ENCODE measurements at places on chromosomes 11 and 22.

- peaks cover 34% of the 10 kb centered on the region for H3K4me1 ChIP-seq
- no peak overlapping the region for H3K27ac ChIP-seq
- H3K4me3 ChIP-seq: no peak overlapping the region
These were observed 34.4 kb upstream of the SORL1-AS1 start for GRCh38 chr11:121487191-121487590.

DNA sequence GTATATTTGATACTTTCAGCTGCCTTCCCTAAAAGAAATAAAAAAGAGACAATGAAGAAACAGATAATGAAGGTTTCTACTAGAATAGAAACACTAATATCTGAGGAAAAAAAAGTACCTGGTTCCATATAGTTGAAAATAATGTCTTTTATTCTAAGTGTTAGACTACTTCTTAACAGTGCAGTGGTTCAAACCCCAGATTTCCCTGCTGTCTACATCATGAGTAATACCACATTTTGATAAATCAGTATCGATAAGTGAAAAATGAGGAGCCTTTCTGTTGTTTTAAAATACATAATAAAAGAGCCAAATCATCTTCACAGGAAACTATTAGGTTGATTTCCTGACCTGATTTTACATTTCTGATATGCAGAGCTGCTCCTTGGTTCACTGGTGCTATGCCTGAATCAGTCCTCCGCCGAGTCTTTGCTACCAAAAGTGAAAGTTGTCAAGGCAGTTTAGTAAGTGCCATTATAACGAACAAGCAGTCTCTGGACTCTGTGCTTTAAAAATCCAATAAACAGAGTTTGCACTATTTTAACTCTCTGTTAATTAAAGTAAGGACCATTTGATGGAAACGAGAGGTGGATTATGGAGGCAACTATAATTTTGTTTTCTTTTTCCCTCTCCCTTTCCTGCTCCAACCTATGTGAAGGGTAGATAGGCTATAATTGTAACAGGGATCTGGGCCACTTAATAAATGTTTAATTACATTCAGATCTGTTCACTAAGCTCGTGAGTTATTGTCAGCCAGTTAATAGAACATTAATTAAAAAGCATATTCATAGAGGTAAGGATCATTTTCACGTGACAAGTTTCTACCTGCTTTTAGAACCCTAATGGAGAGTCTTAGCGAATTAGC lies 724.5 kb upstream of the RAG2 start:
- no peak overlapping the region for H3K4me3 ChIP-seq
- H3K27ac ChIP-seq: no peak overlapping the region
- H3K4me1 ChIP-seq: no peaks in the 10 kb centered on the region
- no peak for DNase-seq

DNA sequence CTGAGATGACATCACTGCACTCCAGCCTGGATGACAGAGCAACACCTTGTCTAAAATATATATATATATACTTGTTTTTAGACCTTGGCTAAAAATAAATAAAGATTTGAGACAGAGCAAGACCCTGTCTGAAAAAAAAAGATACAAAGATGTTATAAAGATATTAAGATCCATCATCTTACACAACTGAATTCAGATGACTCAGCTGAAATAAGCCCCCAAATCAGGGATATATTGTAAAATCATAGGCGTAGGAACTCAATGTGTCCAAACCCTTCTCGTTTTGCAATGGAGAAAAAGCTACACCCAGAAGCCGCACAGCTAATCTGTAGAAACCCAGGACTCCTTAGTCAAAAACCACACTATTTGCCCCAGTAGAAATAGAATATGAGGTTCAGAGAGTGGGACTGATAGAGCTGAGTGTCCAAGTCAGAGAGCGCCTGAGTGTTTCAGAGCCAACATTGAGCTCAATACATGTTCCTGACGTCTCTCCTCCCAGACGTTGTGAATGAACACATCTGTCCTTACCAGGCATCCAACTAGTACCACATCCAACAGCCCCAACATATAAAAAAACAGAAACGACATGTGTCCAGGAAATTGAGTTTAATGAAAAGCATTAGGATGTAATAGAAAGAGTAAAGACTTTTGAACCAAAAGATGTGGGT lies 207.9 kb upstream of the BLID start:
- H3K4me1 ChIP-seq: no peaks in the 10 kb centered on the region
- H3K4me3 ChIP-seq: no peak overlapping the region
- DNase-seq: no peak
- H3K27me3 ChIP-seq: peaks cover 2% of the 10 kb centered on the region
- no peaks in the 10 kb centered on the region for H3K36me3 ChIP-seq

GRCh38 chr22:26134654-26135330 lies 34.5 kb upstream of the SEZ6L start:
- no peak overlapping the region for H3K27ac ChIP-seq
- no peaks in the 10 kb centered on the region for H3K4me1 ChIP-seq
- DNase-seq: no peak
- no peak overlapping the region for H3K4me3 ChIP-seq

DNA sequence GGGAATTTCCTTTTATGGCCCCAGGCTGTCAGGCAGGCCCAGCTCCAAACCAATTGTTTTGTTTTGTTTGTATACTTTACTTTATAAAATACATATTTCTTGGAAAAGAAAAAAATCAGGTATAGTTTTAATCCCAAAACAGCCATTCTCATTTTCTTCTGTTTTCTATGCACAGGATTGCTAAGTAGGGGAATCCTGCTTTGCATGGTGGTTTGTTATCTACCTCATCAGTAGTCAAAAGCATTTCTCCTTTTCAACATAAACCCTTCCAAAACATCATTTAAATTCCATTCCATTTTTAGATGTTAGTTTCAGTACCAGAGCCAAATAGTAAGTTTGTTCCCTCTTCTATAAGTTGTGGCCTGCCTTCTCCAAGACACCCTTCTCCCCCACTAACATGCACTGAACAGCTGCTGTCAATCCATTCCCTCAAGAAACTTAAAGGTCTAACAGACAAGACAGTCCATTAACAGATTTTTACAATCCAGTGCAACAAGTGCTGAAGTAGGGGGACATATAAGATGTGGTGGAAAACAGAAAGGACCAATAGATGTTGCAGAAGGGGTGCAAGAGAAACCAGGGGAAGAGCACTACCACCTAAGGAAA lies 3.7 kb downstream of the ILK start:
- H3K27ac ChIP-seq: peak overlapping the region; percentile 81
- H3K27me3 ChIP-seq: no peaks in the 10 kb centered on the region
- H3K36me3 ChIP-seq: peaks cover 20% of the 10 kb centered on the region
- H3K4me3 ChIP-seq: peak overlapping the region; percentile 45

DNA sequence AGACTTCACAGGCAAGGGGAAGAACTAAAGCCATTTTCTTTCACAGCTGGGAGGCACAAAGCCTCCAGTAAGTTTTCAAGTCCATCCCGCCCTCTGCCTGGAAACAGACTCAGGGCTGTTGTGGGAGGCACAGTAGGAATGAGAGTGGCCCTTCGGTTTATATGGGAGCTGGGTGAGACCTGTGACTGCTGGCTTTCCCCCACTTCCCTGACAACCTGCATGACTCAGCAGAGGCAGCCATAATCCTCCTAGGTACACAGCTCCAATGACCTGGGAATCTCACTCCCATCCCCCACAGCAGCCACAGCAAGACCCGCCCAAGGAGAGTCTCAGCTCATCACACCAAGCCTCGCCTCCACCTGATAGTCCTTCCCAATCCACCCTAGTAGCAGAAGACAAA lies 12.1 kb upstream of the TMEM45B start:
- no peak for DNase-seq
- H3K4me1 ChIP-seq: no peaks in the 10 kb centered on the region
- peaks cover 4% of the 10 kb centered on the region for H3K36me3 ChIP-seq
- no peak overlapping the region for H3K27ac ChIP-seq

DNA sequence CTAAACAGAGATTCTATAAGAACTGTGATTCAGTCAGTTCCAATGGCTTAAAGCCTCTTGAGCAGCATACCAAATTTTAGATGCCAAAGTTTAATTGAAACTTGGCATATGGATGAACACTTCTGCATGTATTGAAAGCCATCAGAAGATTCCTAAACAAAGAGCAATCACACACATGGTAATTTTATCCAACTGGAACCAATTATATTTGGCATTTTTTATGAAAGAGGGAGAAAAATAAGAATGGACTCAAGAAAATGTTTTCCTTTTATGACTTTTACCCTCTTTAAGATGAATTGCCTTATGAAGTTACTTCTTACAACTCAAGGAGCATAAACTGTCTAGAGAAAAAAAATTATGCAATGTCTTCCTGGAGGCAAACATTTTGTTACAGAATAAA lies 7.4 kb downstream of the TRPC6 start:
- no peak overlapping the region for H3K4me3 ChIP-seq
- no peaks in the 10 kb centered on the region for H3K36me3 ChIP-seq
- no peak for DNase-seq
- H3K27me3 ChIP-seq: peaks cover 3% of the 10 kb centered on the region

DNA sequence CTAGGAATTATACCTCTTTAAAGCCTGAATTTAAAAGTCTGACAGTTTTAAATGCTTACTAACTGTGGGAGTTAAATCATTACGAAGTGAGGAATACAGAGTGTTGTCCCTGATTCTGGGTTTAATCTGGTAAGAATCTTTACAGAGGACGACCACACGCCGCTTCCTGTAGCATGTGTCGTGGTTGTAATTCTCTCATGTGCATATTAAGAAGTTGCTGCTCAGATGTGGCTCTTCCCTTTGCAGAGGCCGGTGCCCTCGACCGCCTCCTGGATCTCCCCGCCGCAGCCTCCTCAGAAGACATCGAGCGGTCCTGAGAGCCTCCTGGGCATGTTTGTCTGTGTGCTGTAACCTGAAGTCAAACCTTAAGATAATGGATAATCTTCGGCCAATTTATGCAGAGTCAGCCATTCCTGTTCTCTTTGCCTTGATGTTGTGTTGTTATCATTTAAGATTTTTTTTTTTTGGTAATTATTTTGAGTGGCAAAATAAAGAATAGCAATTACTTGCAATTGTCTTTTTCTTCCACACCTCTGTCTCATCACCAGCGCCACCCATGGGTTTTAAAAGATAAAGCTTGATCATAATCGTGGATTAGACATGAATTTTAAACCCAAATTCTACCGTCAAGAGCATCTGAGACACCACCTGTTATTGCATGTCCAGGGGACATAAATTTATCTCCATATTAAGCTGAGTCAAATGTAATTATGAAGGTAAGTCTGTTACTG lies 6.5 kb downstream of the GAL start:
- no peaks in the 10 kb centered on the region for H3K4me1 ChIP-seq
- peaks cover 3% of the 10 kb centered on the region for H3K36me3 ChIP-seq
- H3K27ac ChIP-seq: no peak overlapping the region
- H3K4me3 ChIP-seq: no peak overlapping the region
- H3K27me3 ChIP-seq: peaks cover 32% of the 10 kb centered on the region
- no peak for DNase-seq

- H3K27me3 ChIP-seq: no peaks in the 10 kb centered on the region
- H3K27ac ChIP-seq: no peak overlapping the region
- no peaks in the 10 kb centered on the region for H3K4me1 ChIP-seq
- DNase-seq: no peak
- H3K36me3 ChIP-seq: peaks cover 22% of the 10 kb centered on the region
- no peak overlapping the region for H3K4me3 ChIP-seq
These were observed 18.8 kb downstream of the CSNK1E start for GRCh38 chr22:38298312-38299005.

- H3K27ac ChIP-seq: no peak overlapping the region
- H3K4me1 ChIP-seq: peaks cover 2% of the 10 kb centered on the region
- peaks cover 5% of the 10 kb centered on the region for H3K36me3 ChIP-seq
- H3K4me3 ChIP-seq: no peak overlapping the region
- H3K27me3 ChIP-seq: peaks cover 44% of the 10 kb centered on the region
These were observed 4.8 kb upstream of the ELFN2 start for GRCh38 chr22:37431801-37432707.

GRCh38 chr11:60781286-60781980 lies 3.7 kb upstream of the MS4A10 start:
- no peaks in the 10 kb centered on the region for H3K4me1 ChIP-seq
- DNase-seq: no peak
- H3K27me3 ChIP-seq: no peaks in the 10 kb centered on the region
- H3K36me3 ChIP-seq: no peaks in the 10 kb centered on the region

Data from memory B cell (primary cell).